Hypothalamus (tissue), 51 donors: ENCODE measurements at places on chromosomes 2 and 18.

GRCh38 chr2:113167115-113167932 lies 6.4 kb upstream of the PSD4 start:
- no peak for DNase-seq

DNA sequence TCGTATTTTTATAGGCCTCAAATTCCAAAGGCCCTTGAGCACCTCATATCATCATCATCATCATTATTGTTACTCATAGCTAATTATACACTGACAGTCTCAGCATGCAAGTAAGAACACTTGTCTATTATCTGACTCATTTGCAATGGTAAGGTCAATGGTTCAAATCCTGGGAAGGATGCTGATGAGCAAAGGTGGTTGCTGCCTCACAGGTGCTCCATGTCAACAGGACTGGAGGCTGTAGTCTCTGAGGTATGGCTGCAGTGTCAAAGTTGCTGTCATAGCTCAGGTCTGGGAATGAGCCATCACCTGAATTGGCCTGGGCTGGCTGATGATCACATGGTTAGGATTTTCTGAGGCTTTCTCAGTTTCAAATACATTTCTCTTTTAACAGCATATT lies 379.3 kb downstream of the BCL11A start:
- no peak for DNase-seq

DNA sequence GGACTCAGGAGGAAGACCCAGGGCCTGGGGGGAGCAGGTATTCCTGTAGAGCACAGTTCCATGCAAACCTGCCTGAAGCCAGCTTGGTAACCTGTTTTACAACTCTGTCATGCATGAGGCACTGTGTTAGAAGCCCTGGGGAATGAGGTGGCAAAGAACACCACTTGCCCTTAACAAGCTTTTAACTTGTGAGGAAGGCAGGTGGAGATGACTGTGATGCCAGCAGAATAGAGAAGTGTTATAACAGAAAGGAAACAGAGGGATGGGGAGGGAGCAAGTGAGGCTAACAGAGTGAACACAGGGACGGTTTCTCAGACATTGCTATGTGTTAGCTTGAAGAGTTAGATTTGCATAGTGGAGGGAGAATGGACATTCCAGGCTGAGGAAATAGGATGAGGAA lies 11.5 kb upstream of the IL1A start:
- no peak for DNase-seq

DNA sequence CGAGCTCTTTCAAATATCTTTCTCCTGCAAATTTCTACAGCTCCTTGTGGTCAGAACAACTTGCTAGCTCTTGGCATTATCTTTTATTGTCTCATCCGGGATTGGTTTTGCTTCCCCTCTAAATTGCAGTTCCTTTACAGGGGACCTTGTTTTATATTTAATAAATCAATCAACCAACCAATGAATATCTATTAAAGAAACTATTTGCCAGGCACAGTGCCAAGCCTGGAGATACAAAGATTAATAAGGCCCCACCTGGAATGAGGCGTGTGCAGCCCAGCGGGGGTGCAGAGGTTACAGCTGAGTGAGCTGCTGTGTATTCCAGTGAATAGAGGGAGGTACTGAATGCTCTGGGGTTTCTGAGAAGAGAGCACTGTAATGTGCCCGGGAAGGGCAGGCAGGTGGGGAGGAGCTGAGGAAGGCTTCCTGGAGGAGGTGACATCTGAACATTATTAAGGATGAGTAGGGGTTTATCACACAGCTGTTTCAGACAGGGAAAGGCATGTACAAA lies 51.8 kb downstream of the LIPG start:
- no peak for DNase-seq

GRCh38 chr2:10405448-10405847 lies 42.7 kb downstream of the ODC1 start:
- peak; percentile 53 for DNase-seq

GRCh38 chr2:70785137-70785911 lies 5.1 kb downstream of the FIGLA start:
- no peak for DNase-seq

- no peak for DNase-seq
These were observed 234.7 kb downstream of the C1D start for GRCh38 chr2:67828066-67828465.

GRCh38 chr18:71293322-71293721 lies 1004.5 kb downstream of the SOCS6 start:
- DNase-seq, result no peak

- no peak for DNase-seq
These were observed 46.2 kb upstream of the SERPINE2 start for GRCh38 chr2:224085246-224085645.

- DNase-seq, result no peak
These were observed 3.0 kb downstream of the BOLL start for GRCh38 chr2:197782126-197782525.

GRCh38 chr2:68912732-68913131 lies 40.0 kb downstream of the GKN2 start:
- no peak for DNase-seq

DNA sequence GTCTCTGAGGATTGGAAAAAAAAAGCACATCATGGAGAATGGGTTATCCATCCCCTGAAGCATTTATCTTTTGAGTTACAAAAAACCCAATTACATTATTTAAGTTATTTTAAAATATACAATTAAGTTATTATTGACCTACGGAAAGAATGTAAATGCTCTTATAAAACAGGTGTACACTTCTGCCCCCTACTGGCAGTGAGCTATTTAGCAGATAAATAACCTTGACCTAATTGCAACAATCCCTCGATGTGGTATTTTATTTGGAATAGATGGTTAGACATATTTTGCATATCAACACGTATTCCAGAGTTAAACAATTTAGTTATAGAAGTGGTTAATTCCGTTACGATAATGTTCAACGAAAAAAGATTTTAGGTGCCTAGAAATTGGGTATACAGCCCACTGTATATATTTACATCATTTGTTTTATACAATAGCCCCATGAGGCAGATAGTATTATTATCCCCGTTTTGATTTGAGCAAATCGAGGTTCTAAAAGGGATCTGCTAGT lies 9.1 kb upstream of the DAW1 start:
- DNase-seq, result no peak

DNA sequence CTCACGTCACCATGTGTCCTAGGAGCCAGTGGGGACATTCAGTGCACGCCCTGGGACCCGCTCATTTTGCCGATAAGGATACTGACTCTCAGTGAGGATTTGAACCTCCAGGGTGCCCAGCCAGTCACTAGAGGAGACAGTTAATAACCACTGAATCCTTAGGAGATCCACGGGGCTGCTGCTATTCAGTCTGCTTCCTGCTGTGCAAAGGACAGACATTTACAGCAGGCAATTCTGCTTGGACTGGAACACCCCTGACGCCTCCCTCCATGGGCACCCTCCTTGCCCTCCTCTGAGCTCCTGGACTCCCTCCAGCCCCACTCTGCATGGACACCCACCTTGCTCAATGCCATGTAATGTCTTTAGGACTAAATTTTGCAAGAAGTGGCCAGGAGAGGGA lies 265.5 kb downstream of the EIPR1 start:
- no peak for DNase-seq

DNA sequence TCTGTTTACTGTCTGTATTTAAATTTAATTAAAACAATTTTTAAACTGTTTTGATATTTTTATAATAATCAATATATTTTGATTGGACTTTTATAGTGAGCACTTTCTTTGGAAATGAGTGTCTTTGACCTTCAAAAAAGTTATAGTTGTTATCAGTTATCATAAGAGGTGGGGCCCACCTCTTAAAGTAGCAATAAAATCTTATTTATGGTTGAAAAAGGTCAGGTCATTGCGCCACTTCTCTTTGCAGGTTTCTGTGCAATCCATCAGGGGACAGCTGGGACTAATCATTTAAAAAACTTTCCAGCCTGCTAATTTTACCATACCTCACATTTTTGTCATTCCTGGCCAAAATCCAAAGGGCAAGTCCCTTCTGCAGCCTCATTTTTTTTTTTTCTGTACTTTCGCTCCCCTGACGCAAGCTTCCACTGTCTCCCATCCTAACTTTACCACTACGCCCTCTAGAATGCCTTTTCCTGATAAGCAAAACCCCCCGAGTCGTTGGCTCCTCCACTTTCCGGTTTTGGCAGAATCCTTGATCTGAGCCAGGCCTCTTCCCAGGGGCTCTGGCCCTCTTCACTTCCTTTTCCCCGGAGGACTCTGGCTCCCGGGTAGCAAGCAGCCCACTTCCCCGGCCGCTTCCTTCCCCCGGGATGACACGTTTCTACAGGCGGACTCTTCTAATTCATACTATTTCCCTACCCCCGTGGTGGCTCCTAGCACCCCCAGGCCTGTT lies 1.1 kb upstream of the SEH1L start:
- DNase-seq, result no peak

DNA sequence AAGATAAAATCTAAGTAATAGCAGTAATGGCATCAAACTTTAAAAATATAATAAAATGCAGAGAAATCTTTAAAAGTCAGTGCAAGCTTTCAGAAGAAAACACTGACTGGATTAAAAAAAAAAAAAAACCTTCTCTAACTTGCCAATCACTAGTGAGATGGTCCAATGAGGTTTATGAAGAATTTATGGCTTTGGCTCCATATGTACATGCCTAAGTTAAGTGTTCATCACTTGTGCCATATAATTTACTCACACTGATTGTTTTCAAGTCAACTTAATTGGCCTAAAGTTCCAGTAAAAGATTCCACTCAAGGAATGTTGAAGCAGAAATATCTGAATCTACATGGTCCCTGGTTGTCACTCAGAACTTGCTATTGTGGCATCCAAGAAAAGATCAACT lies 40.7 kb upstream of the RAB27B start:
- no peak for DNase-seq

GRCh38 chr2:100073110-100073509 lies 69.3 kb downstream of the AFF3 start:
- no peak for DNase-seq

DNA sequence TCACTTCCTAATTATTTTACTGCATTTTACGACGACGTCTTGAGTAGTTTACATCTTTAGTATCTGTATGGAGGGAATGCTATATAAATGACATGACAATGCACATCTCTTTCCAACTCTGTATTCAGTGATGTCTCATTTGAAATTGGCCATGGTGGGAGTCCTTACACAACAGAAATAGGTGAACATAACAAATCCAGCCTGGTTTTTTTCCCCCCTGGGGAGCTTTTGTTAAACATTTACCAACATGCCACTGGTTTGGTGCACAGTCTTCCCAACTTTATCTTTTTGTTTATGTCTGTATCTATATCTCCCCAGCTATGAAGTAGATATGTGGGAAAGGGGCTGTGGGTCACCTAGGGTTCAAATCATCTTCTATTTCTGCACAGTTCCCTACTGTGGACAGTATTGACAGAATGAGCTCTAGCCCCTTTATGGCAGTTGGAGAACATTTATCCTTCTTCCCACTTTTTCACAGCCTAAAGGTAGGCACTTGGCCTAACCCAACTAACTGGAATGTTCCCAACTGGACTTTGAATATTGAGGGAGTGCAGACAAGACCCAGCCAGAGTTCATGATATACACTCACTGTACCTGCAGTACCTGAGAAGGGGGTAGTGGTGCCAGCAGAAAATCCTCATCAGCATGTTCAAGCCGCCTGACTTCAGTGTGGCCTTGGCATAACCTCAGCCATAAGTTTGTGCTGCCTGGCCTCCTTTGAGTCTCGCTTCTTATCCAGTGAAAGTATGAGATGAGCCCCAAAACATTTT lies 5.7 kb upstream of the RTKN start:
- DNase-seq, result no peak

DNA sequence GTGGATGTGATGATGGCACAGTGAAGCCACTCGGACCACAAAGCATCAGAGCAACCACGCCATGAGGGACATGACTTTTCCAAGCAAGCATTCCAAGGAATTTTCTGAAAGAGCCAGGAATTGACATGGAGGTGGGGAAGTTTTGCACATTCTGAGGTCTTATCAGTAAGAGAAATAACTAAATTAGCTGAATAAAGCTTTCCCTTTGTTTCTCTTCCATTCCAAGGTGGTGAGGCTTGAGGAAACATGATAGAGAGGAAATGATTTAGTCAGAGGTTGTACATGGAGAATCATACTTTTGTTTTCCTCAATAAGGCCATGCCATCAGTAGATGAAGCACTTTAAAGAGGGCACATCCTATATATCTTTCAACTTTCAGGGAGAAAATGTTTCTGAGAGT lies 115.7 kb upstream of the MMADHC start:
- DNase-seq, result no peak

DNA sequence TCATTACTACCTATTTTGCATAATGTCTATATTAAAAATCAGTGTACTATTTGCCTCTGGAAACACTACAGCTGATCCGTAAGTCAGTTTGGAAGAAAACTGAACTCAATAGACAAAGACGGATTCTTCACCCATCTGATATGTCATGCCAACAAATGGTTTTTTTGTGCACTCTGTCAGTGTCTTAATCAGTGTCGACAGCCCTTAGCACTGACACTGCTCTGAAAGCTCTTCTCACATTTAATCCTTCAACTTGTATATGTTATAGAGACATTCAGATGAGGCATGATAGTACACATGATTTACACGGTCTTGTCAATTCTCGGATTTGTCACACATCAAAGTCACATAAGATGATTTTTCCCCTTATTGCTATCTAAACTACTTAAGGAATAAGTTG lies 347.5 kb upstream of the GALNT5 start:
- DNase-seq, result no peak

DNA sequence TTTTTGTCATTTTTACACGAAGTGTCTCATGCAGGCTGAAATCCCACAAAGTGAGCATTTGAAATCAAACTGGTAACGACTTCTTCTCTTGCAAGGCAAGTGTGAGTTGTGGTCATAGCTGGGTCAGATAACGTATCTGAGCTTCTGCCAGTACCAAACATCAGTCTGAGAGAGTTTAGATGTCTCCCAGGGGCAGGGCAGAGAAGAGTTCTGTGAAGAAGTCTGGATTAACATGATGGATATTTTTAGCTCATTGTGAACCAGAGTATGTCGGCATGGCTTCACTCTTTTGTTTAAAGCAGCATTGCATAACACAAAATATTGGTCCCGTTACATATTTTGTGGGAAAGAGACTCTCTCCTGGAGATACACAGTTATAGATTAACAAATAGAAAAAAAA lies 655.5 kb upstream of the KLHL29 start:
- DNase-seq, result no peak

DNA sequence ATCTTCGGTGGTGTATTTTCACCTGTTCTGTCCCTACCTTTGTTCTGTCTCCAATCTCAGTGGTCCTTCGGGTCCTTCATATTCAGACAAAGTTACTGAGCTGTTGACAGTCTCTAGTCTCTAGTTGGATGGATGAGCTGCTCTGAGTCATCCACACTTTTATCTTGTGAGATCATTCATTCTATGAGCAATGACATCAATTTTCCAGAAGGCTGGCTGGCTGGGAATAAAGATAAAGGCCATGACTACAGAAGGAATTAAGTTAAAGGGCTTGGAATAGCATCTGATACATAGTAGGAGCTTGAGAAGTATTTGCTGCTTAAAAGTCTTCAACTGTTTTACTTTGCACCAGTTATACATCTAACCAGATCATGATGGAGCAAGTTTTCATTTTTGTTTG lies 43.1 kb upstream of the SLC39A10 start:
- DNase-seq, result no peak

- no peak for DNase-seq
These were observed 18.6 kb upstream of the PDE1A start for GRCh38 chr2:182445391-182445965.

DNA sequence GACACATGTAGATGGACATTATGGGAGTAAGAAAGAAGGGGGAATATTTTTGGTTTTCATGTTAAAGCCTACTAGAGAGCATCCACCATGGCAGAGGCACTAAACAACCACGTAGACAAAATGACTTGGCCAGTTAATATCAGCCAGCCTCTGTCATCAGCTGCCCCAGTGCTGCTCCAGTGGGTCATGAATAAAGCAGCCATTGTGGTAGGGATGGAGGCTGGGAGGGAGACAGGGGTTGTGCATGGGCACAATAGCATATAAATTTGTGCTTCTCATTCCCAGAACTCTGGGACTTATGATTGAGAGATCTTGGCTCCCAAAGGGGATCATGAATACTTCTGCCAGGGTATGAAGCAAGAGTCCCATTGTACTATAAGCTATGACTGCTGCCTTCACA lies 31.1 kb upstream of the CXCR4 start:
- no peak for DNase-seq
